ENCODE measurements at places on chromosomes 2 and 18.
A peak's percentile ranks its signal among the peaks of the same experiment; 100 is the strongest.

DNA sequence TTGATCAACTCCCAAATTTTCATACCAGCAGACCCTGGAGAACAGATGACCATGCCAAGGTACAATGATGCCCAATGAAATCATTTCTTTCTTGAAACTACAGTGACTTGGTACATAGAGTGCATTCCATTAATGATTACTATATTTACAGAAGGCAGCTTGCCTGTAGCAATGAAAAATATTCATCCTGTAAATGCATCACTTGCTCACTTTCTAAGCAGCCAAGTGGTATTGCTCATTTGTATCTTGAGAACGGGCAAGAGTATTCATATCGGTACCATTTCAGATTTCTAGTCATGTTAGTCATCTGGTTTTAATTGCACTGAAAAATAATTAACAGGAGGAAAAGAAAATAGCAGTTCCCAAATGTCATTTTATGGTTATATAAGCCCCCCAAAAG is 59.6 kb downstream of the VIL1 start:
- DNase-seq: no peak

DNA sequence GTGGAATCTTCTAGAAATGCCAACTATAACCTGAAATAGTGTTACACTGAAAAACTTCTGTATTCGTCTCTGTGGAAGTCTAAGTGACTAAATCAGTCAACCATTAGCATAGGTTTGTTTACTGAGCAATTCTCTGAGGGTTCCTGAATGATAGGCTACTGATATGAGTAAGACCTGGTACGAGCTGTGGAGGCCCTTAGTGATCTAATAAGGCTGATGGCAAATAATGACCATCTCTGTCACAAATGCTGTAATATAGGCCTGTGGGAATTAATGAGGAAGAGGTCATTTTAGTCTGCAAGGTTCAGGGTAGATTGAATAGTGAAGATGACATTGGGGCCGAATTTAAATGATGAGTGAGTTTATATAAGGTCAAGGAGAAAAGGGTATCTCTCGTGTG is 82.5 kb downstream of the MGAT5 start:
- no peak for DNase-seq

DNA sequence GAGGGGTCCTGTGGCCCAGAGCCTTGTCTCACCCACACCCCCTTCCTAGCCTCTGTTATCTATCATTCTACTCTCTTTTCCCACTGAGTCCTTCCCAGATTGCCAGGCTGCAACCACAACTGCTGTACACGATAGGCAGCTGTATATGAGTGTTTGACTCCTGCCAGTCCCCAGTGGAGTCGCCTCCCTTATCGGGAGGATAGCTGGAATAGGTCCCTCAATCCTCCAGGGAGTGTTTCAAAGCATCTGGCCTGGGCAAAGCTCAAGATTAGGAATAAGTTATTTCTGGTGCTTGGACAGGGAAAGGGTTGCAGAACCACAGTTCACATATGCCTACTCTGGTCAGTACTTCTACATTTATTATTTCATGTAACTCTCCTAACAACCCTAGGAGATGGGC is 4.8 kb downstream of the MSGN1 start:
- no peak for DNase-seq

DNA sequence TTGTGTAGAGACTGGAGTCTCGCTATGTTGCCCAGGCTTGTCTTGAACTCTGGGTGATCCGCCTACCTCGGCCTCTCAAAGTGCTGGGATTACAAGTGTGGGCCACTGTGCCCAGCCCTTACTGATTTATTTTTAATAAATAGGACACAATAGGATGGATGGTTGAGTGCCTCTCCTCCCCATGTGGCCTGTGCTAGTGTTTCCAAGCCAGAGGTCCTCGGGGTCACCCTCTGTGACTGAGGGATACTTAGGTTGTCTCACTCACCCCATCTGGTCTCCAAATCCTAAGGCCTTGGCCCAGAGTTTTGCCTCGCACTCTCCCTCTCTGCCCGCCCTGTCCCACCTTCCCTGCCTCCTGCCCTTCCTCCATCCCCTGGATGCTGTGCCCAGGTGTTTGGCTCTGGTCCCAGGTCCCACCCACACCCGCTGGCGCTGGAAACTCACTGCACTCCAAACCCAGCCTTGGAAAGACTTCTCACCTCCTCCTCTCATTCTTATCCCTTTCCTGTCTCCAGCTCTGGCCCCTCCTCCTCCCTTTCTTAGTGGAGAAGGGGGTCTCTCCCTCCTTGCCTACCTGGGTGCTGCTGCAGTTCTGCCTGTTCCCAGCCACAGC is 4.7 kb upstream of the ECEL1 start:
- DNase-seq: no peak

- no peak for DNase-seq
Measured at GRCh38 chr18:27954226-27954625, 222.7 kb downstream of the CDH2 start.

GRCh38 chr2:10610213-10610910 is 79.4 kb downstream of the NOL10 start:
- DNase-seq: no peak

DNA sequence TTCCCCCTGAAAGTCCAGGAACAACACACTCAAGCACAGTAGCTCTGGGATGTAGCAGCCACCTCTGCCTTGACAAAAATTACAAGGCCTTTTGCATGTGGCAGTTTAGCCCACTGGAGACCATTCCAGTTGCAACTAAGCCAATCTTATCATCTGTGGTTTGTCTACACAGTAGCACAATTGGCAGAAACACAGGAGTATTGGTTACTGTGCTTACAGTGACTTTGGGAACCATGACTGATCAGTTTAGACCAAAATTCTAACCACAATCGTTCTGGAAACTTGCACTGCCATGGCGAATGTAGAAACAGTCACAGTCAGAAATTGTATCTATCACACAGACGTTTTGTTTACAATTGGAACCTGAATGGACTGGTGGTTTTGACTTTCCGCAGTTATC is 403.7 kb upstream of the MEIS1 start:
- DNase-seq: no peak

GRCh38 chr2:11408959-11409571 is 56.9 kb downstream of the E2F6 start:
- DNase-seq: no peak

DNA sequence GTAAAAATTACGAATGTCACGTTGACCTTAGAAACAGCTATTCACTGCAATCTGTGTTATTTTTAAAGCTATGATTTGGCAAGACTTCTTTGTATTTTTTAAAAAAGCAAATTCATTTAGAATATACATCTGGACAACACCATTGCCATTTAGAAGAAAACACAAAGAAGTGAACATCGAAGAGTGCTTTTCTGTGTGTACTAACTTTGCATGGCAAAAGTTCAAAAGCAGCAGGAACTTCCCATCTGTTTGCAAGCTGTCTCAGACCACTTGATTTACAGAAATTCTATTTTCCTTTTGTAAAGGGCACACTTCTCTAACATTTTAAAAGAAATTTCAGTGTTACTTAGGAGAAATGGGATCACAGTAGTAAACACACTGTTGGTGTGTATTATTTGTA is 145.9 kb downstream of the CALCRL start:
- DNase-seq: no peak

- DNase-seq: no peak
Measured at GRCh38 chr2:11395389-11395788, 51.0 kb upstream of the ROCK2 start.

GRCh38 chr18:2536493-2536892 is 34.8 kb downstream of the METTL4 start:
- DNase-seq: no peak

DNA sequence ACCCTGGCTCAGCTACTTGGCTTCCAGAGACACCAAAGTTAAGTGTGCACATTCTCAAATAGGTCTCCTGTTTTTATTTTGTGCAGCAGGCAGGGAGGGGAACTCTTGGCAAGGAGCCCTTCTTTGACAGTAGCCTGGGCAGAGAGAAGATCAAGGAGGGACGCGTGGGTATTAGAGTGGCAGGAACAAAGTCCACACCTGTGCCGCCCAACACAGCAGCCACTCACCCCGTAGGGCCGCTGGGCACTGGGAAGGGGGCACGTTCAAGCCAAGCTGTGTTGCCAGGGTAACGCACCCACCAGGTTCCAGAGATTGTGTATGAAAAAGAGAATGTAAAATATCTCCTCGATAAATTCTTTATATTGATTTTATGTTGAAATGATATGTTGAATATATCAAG is 229.3 kb upstream of the AGAP1 start:
- no peak for DNase-seq

- peak; percentile 65 for DNase-seq
Measured at GRCh38 chr2:181411105-181411849, 45.9 kb upstream of the ITGA4 start.

GRCh38 chr2:189088591-189089205 is 90.9 kb downstream of the COL5A2 start:
- no peak for DNase-seq

DNA sequence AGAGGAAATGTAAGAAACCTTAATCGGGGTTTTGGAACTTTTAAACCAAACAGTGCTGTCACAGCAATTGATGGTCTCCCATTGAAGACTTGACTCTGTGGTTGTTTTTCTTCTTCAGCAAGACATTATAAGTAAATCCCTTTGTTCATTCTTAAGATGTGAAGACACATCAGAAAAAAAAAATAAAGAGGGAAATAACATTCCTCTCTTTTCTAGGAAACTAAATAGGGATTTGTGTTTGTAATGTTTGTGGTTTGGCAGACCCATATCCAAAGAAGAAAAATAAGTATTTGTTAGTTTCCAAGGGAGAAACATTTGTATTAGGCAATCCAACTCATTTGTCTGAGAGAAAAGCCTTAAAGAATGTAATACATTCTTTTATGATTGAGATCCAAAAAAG is 359.9 kb downstream of the DSC3 start:
- DNase-seq: no peak

GRCh38 chr2:58055033-58055786 is 8.6 kb downstream of the VRK2 start:
- no peak for DNase-seq

GRCh38 chr2:80461505-80462197 is 157.1 kb upstream of the LRRTM1 start:
- no peak for DNase-seq

- DNase-seq: no peak
Measured at GRCh38 chr18:3819961-3820360, 370.0 kb downstream of the TGIF1 start.

DNA sequence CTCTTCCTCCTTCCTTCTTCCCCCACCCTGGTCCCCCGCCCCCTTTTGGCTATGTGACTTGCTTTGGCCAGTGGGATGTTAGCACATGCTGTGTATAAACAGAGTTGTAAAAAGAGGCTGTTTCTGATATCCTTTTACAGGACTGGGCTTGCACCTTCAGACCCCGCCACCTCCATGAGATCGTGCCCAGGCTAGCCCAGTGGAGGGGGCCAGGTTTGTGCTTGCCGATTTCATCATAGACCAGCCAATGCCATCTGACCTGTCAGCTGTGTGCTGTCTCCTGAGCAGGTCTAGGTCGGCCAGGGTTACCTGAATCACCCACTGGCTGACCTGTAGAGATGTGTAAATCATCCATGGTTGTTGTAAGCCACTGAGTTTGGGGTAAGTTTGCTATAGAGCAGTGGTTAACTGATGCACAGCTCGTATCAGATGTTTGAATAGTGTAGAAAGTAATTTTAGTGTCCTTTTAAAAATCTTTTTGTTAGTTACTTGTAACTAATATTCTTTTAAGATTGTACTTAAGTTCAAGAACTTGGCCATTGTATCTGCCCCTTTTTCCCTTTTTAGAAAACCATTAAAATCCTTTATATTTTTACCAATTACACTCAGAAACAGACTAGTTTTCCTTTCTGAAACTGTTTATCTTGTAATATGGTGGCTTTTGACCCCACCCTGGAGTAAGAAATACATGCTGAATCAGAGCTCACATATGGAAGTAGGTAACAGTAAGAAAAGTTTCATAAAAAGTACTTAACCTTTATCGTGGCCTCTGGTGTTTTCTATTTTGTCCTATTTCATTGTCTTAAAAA is 122.0 kb upstream of the MGAT5 start:
- DNase-seq: no peak

- no peak for DNase-seq
Measured at GRCh38 chr2:112021781-112022231, 33.3 kb upstream of the TMEM87B start.

GRCh38 chr2:28600181-28600580 is 104.3 kb downstream of the PLB1 start:
- DNase-seq: no peak

DNA sequence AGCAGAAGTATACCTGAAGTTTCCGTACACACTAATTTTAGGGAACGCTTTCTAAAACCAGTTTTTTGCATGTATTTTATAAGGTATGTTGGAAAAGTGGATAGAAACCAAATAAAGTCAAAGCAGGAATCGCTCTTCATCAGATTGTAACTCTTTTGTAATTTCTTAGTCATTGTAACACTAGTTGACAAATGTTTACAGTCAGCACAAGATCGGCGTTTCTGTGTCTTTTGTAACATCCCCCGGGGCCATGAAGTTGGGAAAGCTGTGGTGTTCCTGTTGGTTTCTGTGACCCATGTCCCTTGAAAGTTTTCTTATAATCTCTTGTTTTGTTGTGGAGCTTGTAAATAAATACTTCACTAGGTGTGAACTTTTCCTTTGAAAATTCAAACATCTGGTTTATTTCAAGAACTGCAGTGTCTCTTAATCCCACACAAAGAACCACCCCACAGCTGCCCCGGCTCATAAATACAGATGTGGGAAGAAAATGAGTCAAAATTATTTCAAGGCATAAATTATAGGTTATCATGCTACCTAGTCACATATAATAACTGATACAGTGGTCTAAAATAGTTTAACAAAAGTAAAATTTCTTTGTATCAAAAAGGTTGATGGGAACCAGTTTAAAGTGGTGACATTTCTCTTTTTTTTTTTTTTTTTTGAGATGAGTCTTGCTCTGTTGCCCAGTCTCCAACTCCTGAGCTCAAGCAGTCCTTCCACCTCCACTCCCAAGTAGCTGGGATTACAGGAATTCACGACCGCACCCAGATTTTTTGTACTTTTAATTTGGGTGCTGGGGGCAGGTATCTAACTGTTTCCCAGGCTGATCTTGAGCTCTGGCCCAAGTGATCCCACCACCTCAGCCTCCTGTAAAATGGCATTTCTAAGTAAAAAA is 751 bp upstream of the NMI start:
- no peak for DNase-seq

- DNase-seq: no peak
Measured at GRCh38 chr2:63837036-63837594, 4.6 kb upstream of the UGP2 start.

DNA sequence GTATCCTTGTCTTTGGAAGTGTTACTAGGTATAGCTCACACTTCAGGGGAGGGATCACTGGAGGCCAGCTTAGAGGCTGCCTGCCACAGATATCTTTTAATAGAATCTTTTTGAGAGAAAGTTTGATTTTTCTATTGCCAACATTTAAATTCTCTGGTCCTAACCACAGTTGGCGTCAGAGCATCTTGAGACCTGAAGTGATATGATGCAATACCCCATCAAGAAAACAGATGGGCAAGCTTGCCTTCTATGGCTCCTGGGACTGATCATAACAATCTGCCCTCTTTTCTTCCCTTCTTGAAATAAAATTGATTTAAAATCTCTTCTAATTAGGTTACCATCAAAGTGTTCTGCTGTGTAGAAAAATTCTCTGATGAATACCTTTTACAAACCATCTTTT is 105.5 kb upstream of the ACKR3 start:
- no peak for DNase-seq

DNA sequence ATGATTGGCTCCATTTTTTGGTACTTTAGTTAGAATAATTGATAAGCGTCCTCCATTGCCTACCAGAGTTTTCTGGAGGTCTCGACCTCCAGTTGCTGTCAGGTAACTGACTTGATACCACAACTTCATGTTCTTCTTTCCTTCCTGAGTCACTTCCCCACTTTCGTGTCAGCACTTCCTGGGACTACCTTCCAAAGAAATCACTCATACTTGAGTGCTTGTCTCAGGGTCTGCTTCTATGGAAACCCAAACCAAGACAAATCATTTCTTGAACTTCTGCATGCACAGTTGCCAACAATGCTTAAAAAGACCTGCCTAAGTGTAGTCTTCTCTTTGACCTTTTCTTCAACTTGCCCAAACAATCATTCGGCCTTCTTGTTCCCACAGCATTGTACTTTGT is 210.3 kb upstream of the ETAA1 start:
- DNase-seq: no peak

All from NCI-H2029 (cell line).